Muscle of leg (tissue), 16 donors: ENCODE measurements at places on chromosomes 7 and 10. TPM values are rescaled to one million over a fixed set of nuclear protein-coding genes. Genes with fewer than 3 reads are reported as not detected.

Gene UCMA
- 2.6 TPM for total RNA-seq

Gene TCERG1L
- 0.04 TPM for total RNA-seq

Gene FAM171A1
- total RNA-seq: 19.6 TPM

Gene AOC1
- 0.04 TPM for total RNA-seq

Gene NEBL
- total RNA-seq: 3.2 TPM
